ENCODE measurements at places on chromosomes 2 and 18. TPM values are rescaled to one million over a fixed set of nuclear protein-coding genes. Genes with fewer than 3 reads are reported as not detected.

Gene ASIC4
- polyA plus RNA-seq, result 3.3 TPM

Gene EMX1
- polyA plus RNA-seq, result not detected

Gene TMEM247
- polyA plus RNA-seq, result not detected

Gene GALNT5
- polyA plus RNA-seq, result 1.8 TPM

Gene UGT1A6
- not detected for polyA plus RNA-seq

Gene EPB41L3
- 316 TPM for polyA plus RNA-seq

Gene SMCHD1
- 22.1 TPM for polyA plus RNA-seq

Gene RAX
- polyA plus RNA-seq, result 0.12 TPM

Gene SERPINB11
- polyA plus RNA-seq, result not detected

Gene NAPG
- polyA plus RNA-seq, result 26.5 TPM

Gene SERPINB10
- polyA plus RNA-seq, result not detected

Gene CCDC141
- 134 TPM for polyA plus RNA-seq

Gene GCG
- polyA plus RNA-seq, result not detected

Gene DPP4
- 0.09 TPM for polyA plus RNA-seq

Gene NFATC1
- 11.7 TPM for polyA plus RNA-seq

Gene SLC5A7
- polyA plus RNA-seq, result not detected

Gene SMAD4
- 90.0 TPM for polyA plus RNA-seq

Gene DIS3L2
- 35.5 TPM for polyA plus RNA-seq

Gene TCF23
- not detected for polyA plus RNA-seq

Gene DNAJC5G
- polyA plus RNA-seq, result 7.5 TPM

Gene POTEJ
- 0.59 TPM for polyA plus RNA-seq

Gene KDM3A
- polyA plus RNA-seq, result 47.2 TPM

Gene PCARE
- 0.34 TPM for polyA plus RNA-seq

Gene NT5DC4
- polyA plus RNA-seq, result not detected

Gene CRACDL
- not detected for polyA plus RNA-seq

Gene SKOR2
- not detected for polyA plus RNA-seq

Gene FBXO15
- polyA plus RNA-seq, result 4.6 TPM

Gene INPP5D
- polyA plus RNA-seq, result 4.5 TPM

Gene PRLH
- not detected for polyA plus RNA-seq

Gene KLHL41
- 12.3 TPM for polyA plus RNA-seq

Gene RGPD8
- polyA plus RNA-seq, result 4.2 TPM

Gene EGR4
- 0.31 TPM for polyA plus RNA-seq

Gene CHMP3
- 31.1 TPM for polyA plus RNA-seq

Gene ABCB11
- 0.02 TPM for polyA plus RNA-seq
